PC-9 (cell line): ENCODE measurements at places on chromosomes 2 and 18. TPM values are rescaled to one million over a fixed set of nuclear protein-coding genes. Genes with fewer than 3 reads are reported as not detected.

Gene CFAP221
- total RNA-seq, result not detected in 2 replicates

Gene PLA2R1
- 0.33 and 0.40 TPM in 2 replicates for total RNA-seq

Gene GATA6
- total RNA-seq, result 9.1 and 12.3 TPM in 2 replicates

Gene SERPINB4
- total RNA-seq, result not detected in 2 replicates

Gene SIX3
- total RNA-seq, result 1.4 TPM in 2 replicates

Gene PLEKHA3
- total RNA-seq, result 35.7 and 50.3 TPM in 2 replicates

Gene C2orf78
- not detected in 2 replicates for total RNA-seq

Gene NYAP2
- total RNA-seq, result 0.30 and 0.65 TPM in 2 replicates

Gene GALNT5
- total RNA-seq, result 1.3 and 1.9 TPM in 2 replicates

GRCh38 chr2:207142461-207142860 lies 23.3 kb downstream of the KLF7 start:
- H3K27ac ChIP-seq, result no peak overlapping the region
- no peaks in the 10 kb centered on the region for H3K27me3 ChIP-seq
- no peaks in the 10 kb centered on the region for H3K36me3 ChIP-seq
- no peak overlapping the region for H3K4me3 ChIP-seq
- H3K4me1 ChIP-seq, result no peaks in the 10 kb centered on the region

GRCh38 chr2:241860184-241861078 lies 1.7 kb upstream of the PDCD1 start:
- peaks cover 53% of the 10 kb centered on the region for H3K27me3 ChIP-seq
- H3K36me3 ChIP-seq, result no peaks in the 10 kb centered on the region
- DNase-seq, result no peak
- no peaks in the 10 kb centered on the region for H3K4me1 ChIP-seq
- no peak overlapping the region for H3K27ac ChIP-seq

DNA sequence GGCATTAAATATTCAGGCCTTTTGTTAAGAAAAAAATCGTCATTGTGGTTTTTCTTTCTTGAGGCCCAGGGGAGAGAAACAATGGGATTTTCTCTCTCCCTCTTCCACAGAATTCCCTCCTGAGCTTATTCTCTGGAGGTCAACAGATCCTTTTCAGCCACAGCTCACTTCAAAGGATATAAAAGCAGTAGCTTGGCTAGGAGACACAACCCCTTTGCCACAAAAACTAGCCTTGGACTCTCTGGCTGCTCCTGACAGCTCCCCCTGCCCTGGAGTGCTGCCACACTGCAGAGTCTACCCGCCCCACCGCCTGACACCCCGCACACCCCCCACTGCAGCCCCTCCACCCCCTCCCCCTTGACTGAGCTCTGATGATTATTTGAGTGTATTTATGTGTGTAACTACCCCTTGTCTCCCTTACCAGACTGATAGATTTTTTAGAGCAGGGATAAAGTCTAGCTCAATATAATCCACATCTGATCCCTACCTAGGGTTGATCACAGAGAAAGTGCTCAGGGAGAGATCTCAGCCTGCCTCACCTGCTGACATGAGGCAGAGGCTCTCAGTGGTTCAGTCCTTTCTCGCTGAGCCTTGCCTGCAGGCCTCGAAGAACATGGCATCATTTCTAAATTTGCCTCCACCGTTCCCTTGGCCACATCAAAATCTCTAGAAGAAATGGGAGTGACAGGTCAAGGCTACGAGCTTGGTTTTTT lies 132.2 kb upstream of the SP5 start:
- H3K4me1 ChIP-seq, result peaks cover 2% of the 10 kb centered on the region
- no peaks in the 10 kb centered on the region for H3K36me3 ChIP-seq
- no peak for DNase-seq
- H3K4me3 ChIP-seq, result no peak overlapping the region
- H3K27me3 ChIP-seq, result no peaks in the 10 kb centered on the region

- H3K4me1 ChIP-seq, result peaks cover 4% of the 10 kb centered on the region; the same call in 1 of the 2 replicates
- H3K27me3 ChIP-seq, result no peaks in the 10 kb centered on the region
- DNase-seq, result no peak
- H3K36me3 ChIP-seq, result no peaks in the 10 kb centered on the region
- no peak overlapping the region for H3K4me3 ChIP-seq
Observed at GRCh38 chr2:119352357-119352756, 14.3 kb downstream of the C2orf76 start.

DNA sequence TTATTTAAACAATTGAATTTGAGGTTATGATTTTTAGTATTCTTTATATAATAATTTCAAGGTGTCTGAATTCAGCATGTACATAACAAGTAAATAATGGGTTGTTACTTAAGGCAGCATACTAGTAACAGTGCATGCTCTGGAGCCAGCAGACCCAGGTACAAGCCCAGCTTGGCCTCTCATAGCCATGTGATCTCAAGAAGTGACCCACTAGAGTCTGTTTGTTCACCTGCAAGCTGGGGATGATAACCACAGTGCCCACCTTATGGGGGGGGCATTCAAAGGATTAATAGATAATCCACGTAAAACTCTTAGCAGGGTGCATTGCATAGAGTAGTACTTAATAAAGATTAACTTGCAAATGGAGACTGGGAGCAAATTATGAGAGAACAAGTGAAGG lies 163.6 kb downstream of the TRABD2A start:
- no peaks in the 10 kb centered on the region for H3K4me1 ChIP-seq
- H3K4me3 ChIP-seq, result no peak overlapping the region
- H3K36me3 ChIP-seq, result no peaks in the 10 kb centered on the region
- no peak overlapping the region for H3K27ac ChIP-seq
- H3K27me3 ChIP-seq, result peaks cover 4% of the 10 kb centered on the region; the same call in 1 of the 2 replicates
- no peak for DNase-seq

- no peaks in the 10 kb centered on the region for H3K36me3 ChIP-seq
- no peak for DNase-seq
- no peaks in the 10 kb centered on the region for H3K27me3 ChIP-seq
- no peaks in the 10 kb centered on the region for H3K4me1 ChIP-seq
- H3K27ac ChIP-seq, result no peak overlapping the region
- no peak overlapping the region for H3K4me3 ChIP-seq
Observed at GRCh38 chr2:75018162-75018561, 59.7 kb downstream of the POLE4 start.

- no peaks in the 10 kb centered on the region for H3K27me3 ChIP-seq
- H3K4me3 ChIP-seq, result no peak overlapping the region
- DNase-seq, result no peak
- H3K4me1 ChIP-seq, result no peaks in the 10 kb centered on the region; the same call in 1 of the 2 replicates
- H3K27ac ChIP-seq, result no peak overlapping the region
- no peaks in the 10 kb centered on the region for H3K36me3 ChIP-seq
Observed at GRCh38 chr18:3083766-3084165, 70.8 kb upstream of the LPIN2 start.

DNA sequence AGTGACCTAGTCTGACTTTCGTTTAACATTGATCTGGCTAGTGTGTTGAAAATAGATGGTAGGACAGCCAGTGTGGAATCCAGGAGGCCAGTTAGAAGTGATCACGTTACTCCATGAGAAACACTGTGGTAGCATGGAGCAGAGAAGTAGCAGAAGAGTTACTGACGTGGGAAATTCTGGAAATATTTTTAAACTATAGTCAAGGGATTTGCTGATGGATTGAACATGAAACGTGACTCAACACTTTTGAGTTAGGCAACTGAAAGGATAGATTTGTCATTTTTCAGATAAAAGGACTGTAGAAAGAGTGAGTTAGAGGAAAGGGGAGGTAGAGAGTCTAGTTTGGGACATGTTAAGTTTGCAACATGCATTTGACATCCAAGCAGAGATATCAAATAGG lies 130.4 kb downstream of the IRS1 start:
- DNase-seq, result no peak
- no peak overlapping the region for H3K27ac ChIP-seq
- H3K4me1 ChIP-seq, result peaks cover 25% of the 10 kb centered on the region
- H3K4me3 ChIP-seq, result no peak overlapping the region
- no peaks in the 10 kb centered on the region for H3K27me3 ChIP-seq
- H3K36me3 ChIP-seq, result no peaks in the 10 kb centered on the region

- DNase-seq, result no peak
- no peaks in the 10 kb centered on the region for H3K27me3 ChIP-seq
- no peaks in the 10 kb centered on the region for H3K4me1 ChIP-seq
- H3K27ac ChIP-seq, result no peak overlapping the region
- H3K36me3 ChIP-seq, result no peaks in the 10 kb centered on the region
- H3K4me3 ChIP-seq, result no peak overlapping the region
Observed at GRCh38 chr2:184611361-184612085, 13.2 kb downstream of the ZNF804A start.

- no peak for DNase-seq
- no peaks in the 10 kb centered on the region for H3K36me3 ChIP-seq
- no peak overlapping the region for H3K4me3 ChIP-seq
- H3K27ac ChIP-seq, result no peak overlapping the region
Observed at GRCh38 chr2:133138693-133139092, 429.6 kb downstream of the NCKAP5 start.

GRCh38 chr2:160294889-160295288 lies 94.8 kb upstream of the ITGB6 start:
- H3K36me3 ChIP-seq, result peaks cover 11% of the 10 kb centered on the region
- no peak for DNase-seq
- no peaks in the 10 kb centered on the region for H3K27me3 ChIP-seq
- H3K4me3 ChIP-seq, result no peak overlapping the region

DNA sequence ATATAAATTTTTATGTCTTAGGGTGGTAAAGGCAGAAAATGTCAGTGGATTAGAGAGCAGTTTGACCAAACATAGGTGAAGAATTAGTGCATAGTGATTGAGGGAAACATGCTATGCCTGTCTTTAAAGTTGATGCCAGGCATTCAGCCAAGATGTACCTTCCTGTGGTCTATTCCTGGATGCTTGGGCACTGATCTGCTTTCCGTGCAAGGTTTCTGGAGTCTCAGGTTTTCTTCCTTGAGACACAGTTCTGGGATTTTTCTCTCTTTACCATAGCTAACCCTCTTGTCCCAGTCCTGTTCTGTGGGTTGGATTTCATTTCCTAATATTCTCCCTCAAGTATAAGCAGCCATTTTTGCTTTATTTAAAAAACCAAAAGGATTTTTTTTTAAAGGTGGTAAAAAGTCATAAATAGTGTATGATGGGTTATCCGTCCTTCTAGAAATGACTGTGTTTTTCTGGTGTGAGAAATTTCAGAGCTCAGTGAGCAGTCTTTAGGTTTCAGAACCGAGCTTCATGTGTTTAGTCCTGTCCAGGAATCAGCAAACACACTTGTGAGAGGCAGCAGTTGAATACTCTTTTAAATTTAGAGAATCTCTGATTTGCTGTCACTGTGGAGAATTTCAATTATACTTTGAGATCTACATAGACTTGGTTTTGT lies 43.0 kb upstream of the CYBRD1 start:
- H3K36me3 ChIP-seq, result 0 out of 2 replicates have a peak, but pooled peaks cover 4% of the 10 kb centered on the region
- no peaks in the 10 kb centered on the region for H3K27me3 ChIP-seq
- H3K4me1 ChIP-seq, result no peaks in the 10 kb centered on the region

DNA sequence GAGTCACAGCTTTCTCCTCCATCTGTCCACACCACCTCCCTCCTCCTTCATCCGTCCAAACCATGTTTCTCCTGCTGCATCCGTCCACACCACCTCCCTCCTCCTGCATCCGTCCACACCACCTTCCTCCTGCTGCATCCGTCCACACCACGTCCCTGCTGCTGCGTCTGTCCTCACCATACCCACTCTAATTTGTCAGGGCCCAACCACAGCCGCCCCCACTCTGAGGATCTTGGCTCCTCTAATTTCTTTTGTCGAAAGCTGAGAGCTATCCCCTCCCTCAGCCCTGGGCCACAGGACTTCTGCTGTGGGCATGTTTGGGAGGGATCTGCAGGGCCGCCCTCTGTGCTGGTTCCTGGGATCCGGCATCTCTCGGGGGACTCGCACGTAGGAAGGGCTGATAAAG lies 67.4 kb downstream of the TPO start:
- H3K4me3 ChIP-seq, result no peak overlapping the region
- H3K36me3 ChIP-seq, result no peaks in the 10 kb centered on the region
- DNase-seq, result no peak
- H3K27ac ChIP-seq, result no peak overlapping the region
- no peaks in the 10 kb centered on the region for H3K4me1 ChIP-seq

DNA sequence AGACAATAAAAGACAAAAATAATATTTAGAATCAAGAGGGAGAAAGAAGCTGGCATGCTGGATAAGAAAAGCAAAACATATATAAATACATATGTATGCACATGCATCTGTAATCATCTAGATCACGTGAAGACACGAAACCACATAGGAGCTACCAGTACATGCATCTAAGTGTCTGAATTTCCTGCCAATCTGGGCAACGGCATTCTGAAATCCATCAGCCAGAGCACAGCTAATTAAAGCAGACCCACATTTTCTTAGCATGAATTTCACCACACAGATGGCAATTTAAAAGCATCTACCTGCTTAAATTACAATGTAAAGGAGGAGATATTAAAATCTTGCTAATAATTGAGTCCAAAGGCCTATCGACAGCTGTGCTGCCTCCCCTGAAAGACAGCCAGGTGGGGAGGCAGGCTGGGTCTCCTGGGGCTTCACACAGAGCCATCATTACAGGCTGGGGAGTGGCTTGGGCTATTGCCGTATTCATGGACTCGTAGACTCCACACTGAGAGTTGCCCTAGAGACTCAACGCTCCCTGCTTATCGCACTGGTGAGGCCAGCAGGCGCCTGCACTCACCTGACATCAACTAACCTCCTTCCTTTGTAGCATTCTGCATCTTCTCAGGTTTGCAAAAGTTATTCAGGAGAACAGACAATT lies 272.5 kb upstream of the PXDN start:
- no peak overlapping the region for H3K27ac ChIP-seq
- H3K36me3 ChIP-seq, result no peaks in the 10 kb centered on the region
- H3K4me3 ChIP-seq, result no peak overlapping the region
- no peak for DNase-seq
- no peaks in the 10 kb centered on the region for H3K4me1 ChIP-seq

DNA sequence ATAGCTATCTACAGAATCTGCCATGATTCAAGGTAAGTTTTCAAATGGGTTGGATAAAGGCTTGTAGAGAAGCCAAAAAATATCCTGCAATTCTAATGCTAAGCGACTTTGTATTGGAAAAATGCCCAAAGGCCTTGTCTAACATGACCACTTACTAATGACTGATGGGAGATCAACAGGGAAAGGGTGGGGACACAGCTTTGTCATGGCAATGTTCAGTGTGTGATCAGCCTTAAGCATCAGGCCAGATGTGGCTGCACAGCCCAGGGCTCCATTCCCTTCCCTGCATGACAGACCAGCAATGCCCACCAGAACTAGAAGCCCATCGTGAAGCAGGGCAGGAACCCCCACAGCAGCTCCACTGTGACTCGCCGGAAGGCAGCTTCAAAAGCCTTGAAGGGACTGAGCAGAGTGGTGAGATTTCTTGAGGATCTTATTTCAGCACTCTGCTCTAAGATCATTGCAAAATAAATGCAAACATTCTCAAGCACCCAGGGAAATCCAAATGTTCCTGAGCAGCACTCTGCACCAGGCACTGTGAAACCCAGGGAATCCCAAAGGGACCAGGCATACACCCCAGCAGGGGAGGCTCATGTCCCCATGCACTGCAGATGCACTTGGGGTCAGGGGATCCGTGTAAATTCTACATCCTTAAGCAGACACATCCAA lies 517.9 kb upstream of the SMIM21 start:
- H3K4me3 ChIP-seq, result no peak overlapping the region
- DNase-seq, result no peak
- no peaks in the 10 kb centered on the region for H3K4me1 ChIP-seq
- H3K36me3 ChIP-seq, result no peaks in the 10 kb centered on the region
- H3K27me3 ChIP-seq, result no peaks in the 10 kb centered on the region

GRCh38 chr2:29561181-29561580 lies 360.2 kb downstream of the ALK start:
- no peak for DNase-seq
- no peak overlapping the region for H3K27ac ChIP-seq
- H3K36me3 ChIP-seq, result no peaks in the 10 kb centered on the region
- no peaks in the 10 kb centered on the region for H3K4me1 ChIP-seq

GRCh38 chr2:6744038-6744437 lies 121.7 kb downstream of the CMPK2 start:
- no peak overlapping the region for H3K27ac ChIP-seq
- no peak for DNase-seq
- H3K4me3 ChIP-seq, result no peak overlapping the region
- no peaks in the 10 kb centered on the region for H3K36me3 ChIP-seq
- no peaks in the 10 kb centered on the region for H3K4me1 ChIP-seq
